ENCODE measurements at places on chromosomes 7 and 10. TPM values are rescaled to one million over a fixed set of nuclear protein-coding genes. Genes with fewer than 3 reads are reported as not detected.

Gene AZGP1
- not detected for total RNA-seq

Gene DTX2
- total RNA-seq = 44.6 TPM

Gene WDR86
- 8.0 TPM for total RNA-seq

Gene GHRHR
- total RNA-seq = not detected

Gene ZNF804B
- not detected for total RNA-seq

GRCh38 chr10:90403211-90404000, 454.4 kb downstream of the HTR7 start:
- H3K27ac ChIP-seq = no peak overlapping the region
- no peak for DNase-seq
- no peaks in the 10 kb centered on the region for H3K36me3 ChIP-seq
- no peak overlapping the region for H3K4me3 ChIP-seq
- H3K27me3 ChIP-seq = no peaks in the 10 kb centered on the region

GRCh38 chr10:85671530-85671929, 695.1 kb downstream of the GRID1 start:
- no peak overlapping the region for H3K4me3 ChIP-seq
- no peak overlapping the region for H3K27ac ChIP-seq
- no peaks in the 10 kb centered on the region for H3K4me1 ChIP-seq
- no peak for DNase-seq
- H3K36me3 ChIP-seq = no peaks in the 10 kb centered on the region

GRCh38 chr7:19617901-19618300, 90.9 kb downstream of the POLR1F start:
- no peaks in the 10 kb centered on the region for H3K4me1 ChIP-seq
- no peaks in the 10 kb centered on the region for H3K27me3 ChIP-seq
- H3K27ac ChIP-seq = no peak overlapping the region
- no peak overlapping the region for H3K4me3 ChIP-seq

DNA sequence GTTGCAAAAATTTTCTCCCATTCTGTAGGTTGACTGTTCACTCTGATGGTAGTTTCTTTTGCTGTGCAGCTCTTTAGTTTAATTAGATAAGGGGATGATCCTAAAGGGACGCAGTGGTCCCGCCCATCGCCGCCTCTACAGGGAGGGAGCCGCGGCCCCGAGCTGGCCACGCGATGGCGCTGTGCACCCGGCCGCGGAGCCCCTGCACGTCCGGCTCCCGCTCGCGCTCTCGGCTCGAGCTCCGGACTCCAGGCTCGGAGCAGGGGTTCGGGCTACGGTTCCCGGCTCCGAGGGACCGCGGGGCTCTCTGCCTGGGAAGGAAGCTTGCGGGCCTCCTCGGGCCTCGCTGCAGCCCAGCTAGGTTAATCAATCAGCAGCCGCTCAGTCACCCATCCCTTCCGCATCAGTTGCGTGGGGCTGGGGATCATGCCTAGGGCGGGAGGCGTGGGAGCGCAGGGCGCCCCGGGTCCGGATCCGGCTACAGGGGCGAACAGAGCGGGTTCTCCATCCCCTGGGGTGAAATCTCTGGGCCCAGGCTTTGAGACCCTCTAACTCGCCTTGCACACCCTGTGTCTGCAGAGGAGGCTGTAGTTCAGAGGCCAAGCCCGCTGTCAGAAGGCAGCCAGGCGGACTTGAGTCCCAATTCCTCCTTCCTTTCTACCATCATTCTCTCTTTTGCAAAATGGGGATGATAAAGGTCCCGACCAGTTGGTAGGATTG, 97.9 kb downstream of the WDR11 start:
- peaks cover 17% of the 10 kb centered on the region for H3K27me3 ChIP-seq
- peaks cover 13% of the 10 kb centered on the region for H3K4me1 ChIP-seq
- H3K4me3 ChIP-seq = peak overlapping the region; percentile 30
- no peak overlapping the region for H3K27ac ChIP-seq
- H3K36me3 ChIP-seq = no peaks in the 10 kb centered on the region
- DNase-seq = peak; percentile 41

DNA sequence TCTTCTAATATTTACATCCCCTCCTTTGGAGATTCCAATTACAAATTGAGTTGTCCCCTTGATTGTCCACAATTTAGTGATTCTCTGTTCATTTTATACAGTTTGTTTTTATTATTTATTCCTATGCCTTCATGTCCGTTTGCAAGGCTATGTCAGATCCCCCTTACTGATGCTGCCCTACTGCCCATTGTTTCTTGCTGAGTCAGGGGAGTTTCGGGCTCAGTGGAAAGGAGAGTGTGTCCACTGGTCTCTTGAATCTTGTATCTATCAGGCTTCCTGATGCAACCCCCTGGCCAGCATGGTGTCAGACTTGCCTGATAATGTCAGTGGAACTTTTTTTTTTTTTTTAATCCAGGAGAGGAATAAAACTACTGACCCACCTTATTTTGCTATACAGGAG, 384.4 kb downstream of the CDC14C start:
- no peaks in the 10 kb centered on the region for H3K4me1 ChIP-seq
- no peak overlapping the region for H3K27ac ChIP-seq
- H3K27me3 ChIP-seq = no peaks in the 10 kb centered on the region
- no peak for DNase-seq
- H3K4me3 ChIP-seq = no peak overlapping the region

GRCh38 chr7:111842491-111842890, 280.2 kb upstream of the IMMP2L start:
- H3K27me3 ChIP-seq = no peaks in the 10 kb centered on the region
- no peaks in the 10 kb centered on the region for H3K4me1 ChIP-seq
- no peak overlapping the region for H3K27ac ChIP-seq
- H3K36me3 ChIP-seq = no peaks in the 10 kb centered on the region

DNA sequence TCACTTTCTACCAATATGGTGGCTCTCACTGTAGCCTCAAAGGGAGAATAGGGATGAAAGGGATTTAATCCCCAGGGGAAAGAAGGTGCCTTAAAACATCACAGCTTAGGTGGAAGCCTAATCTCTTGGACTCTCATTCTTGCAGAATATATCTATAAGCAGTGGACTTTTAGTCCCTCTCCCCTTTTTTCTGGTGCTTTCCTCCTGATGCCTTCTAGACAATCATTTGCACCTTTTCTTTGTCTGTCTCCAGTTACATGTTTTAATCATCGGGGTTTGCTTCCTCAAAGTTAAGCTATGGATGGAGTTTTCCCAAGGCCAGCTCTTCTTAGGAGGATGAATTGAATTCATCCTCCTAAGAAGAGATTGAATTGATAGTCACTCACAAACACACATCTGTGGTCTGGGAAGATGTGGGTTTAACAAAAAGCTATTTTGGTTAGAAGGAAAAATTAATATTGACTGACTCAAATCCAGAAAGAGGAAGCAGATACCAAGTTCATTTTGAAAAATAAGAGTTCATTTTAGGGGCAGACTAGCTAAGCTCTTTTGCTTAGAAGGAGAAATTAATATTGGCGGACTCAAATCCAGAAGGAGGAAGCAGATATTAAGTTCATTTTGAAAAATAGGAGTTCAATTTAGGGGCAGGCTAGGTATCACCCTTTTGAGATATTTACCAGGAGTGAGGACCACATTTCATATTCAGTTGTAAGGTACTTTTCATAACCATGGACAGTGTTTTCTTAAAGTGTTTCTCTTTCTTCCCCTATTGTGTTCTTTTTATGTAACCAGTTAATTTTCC, 35.2 kb upstream of the PLEKHS1 start:
- H3K27ac ChIP-seq = no peak overlapping the region
- H3K27me3 ChIP-seq = no peaks in the 10 kb centered on the region
- no peak for DNase-seq
- H3K4me3 ChIP-seq = no peak overlapping the region
- peaks cover 2% of the 10 kb centered on the region for H3K36me3 ChIP-seq
- H3K4me1 ChIP-seq = no peaks in the 10 kb centered on the region

GRCh38 chr7:153390955-153391354, 631.4 kb downstream of the ACTR3B start:
- no peaks in the 10 kb centered on the region for H3K4me1 ChIP-seq
- H3K36me3 ChIP-seq = no peaks in the 10 kb centered on the region
- DNase-seq = no peak
- no peak overlapping the region for H3K4me3 ChIP-seq

GRCh38 chr7:34086064-34086463, 180.7 kb downstream of the BMPER start:
- no peaks in the 10 kb centered on the region for H3K36me3 ChIP-seq
- H3K4me1 ChIP-seq = no peaks in the 10 kb centered on the region
- H3K4me3 ChIP-seq = no peak overlapping the region
- H3K27ac ChIP-seq = no peak overlapping the region
- no peak for DNase-seq
- no peaks in the 10 kb centered on the region for H3K27me3 ChIP-seq

- H3K4me1 ChIP-seq = peaks cover 38% of the 10 kb centered on the region
- no peak overlapping the region for H3K4me3 ChIP-seq
- H3K27me3 ChIP-seq = no peaks in the 10 kb centered on the region
These were observed 17.5 kb downstream of the ZNF862 start for GRCh38 chr7:149855361-149856305.

GRCh38 chr7:20991544-20991943, 204.9 kb upstream of the SP8 start:
- no peaks in the 10 kb centered on the region for H3K36me3 ChIP-seq
- H3K4me1 ChIP-seq = no peaks in the 10 kb centered on the region
- H3K27me3 ChIP-seq = no peaks in the 10 kb centered on the region
- no peak overlapping the region for H3K4me3 ChIP-seq
- no peak for DNase-seq
- H3K27ac ChIP-seq = no peak overlapping the region

DNA sequence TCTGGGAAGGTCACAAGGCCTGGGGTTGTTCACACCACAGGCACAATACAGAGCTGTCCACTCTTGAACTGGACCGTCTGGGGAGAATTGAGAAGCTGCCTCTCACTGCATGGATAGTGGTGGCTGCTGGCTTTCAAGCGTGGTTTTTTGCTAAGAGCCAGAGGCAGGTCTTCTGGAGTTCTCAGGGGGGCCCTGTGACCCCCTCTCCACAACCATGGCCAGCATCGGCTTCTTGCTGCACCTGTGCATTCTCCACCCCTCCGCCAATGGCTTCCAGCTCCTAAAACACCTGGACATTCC, 140.3 kb downstream of the ADCY1 start:
- no peaks in the 10 kb centered on the region for H3K27me3 ChIP-seq
- no peaks in the 10 kb centered on the region for H3K4me1 ChIP-seq
- H3K27ac ChIP-seq = no peak overlapping the region
- H3K4me3 ChIP-seq = no peak overlapping the region
- DNase-seq = no peak

Measured in CD4-positive, alpha-beta memory T cell (primary cell).